ENCODE measurements at places on chromosomes 3 and 15.

- DNase-seq = peak; percentile 9
Measured at GRCh38 chr15:65258375-65259262, 28.1 kb downstream of the PARP16 start.

DNA sequence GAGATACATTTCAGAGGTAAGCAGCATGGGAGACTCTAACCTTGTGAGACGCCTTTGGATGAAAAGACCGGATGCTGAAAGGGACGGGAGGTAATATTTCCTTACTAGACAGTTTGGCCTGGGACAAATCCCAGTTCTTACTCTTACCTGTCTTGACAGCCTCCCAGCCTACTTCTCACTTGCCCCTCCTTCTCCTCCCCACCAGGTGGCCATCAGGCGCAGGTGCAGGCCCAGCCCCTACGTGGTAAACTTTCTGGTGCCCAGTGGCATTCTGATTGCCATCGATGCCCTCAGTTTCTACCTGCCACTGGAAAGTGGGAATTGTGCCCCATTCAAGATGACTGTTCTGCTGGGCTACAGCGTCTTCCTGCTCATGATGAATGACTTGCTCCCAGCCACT is 6.3 kb downstream of the HTR3D start:
- no peak for DNase-seq

GRCh38 chr3:38348903-38349302 is 2.3 kb downstream of the XYLB start:
- no peak for DNase-seq

GRCh38 chr3:157116017-157116416 is 43.9 kb downstream of the CCNL1 start:
- no peak for DNase-seq

DNA sequence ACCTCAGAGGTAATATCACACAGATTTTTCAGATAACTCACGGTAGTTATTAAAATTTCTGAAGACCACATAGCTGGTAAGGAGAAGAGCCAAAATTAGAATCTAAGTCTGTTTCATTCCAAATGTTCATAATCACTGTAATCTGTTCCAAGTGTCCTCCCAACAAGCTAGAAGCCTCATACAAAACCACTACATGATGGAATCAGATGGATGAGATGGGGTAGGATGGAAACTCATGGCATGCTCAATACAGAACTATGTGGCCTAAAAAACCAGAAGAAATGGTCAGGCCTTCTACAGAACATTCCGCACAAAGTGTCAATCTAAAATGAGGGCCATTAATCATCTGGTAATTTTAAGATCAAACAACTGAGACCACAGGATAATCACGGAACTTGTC is 91.8 kb downstream of the THBS1 start:
- DNase-seq = no peak

- DNase-seq = no peak
Measured at GRCh38 chr3:81910244-81910852, 148.9 kb upstream of the GBE1 start.

- no peak for DNase-seq
Measured at GRCh38 chr3:10930666-10931040, 61.9 kb upstream of the SLC6A1 start.

GRCh38 chr3:100893590-100893989 is 99.6 kb downstream of the ABI3BP start:
- DNase-seq = no peak

- peak; percentile 27 for DNase-seq
Measured at GRCh38 chr3:50473768-50474167, 29.7 kb downstream of the CACNA2D2 start.

DNA sequence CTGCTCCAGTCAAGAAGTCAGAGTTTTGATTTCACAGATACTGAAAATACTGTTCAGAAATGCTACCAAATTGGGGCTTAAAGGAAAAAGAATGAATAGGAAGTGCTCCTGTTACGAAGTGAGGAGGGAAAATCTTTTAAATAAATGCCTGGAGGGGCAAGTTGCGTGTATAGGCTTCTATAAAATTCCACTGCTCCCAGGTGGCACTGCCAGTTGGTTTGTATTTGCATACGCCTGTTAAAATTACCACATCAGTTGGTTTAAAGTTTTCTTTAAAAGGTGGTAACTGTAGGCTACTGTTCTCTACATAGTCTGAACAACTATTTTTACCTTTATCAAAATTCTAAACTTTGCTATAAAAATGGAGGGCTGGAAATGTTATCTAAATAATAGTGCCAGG is 123.5 kb downstream of the DLG1 start:
- no peak for DNase-seq

- DNase-seq = no peak
Measured at GRCh38 chr3:141485641-141486495, 959 bp upstream of the RASA2 start.

DNA sequence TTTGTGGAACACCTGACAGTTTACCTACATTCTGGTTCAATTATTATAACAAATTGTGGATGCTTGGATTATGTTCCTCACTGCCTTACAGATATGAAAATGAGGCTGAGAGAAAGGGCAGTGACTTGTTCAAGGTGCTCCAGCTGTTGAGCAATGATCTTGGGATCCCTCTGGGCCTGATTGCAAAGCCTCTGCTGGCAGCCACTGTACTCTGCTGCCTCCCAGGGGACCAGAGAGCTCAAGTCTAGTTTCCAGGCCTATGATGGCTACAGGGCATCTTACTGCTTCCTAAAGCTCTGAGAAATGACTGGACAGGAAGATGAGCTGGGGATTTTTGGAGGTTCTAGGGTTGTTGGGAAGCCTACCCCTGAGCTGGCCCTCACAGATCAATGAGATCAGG is 2.3 kb upstream of the SHC4 start:
- no peak for DNase-seq

GRCh38 chr15:74385733-74386132 is 18.3 kb upstream of the CYP11A1 start:
- no peak for DNase-seq

DNA sequence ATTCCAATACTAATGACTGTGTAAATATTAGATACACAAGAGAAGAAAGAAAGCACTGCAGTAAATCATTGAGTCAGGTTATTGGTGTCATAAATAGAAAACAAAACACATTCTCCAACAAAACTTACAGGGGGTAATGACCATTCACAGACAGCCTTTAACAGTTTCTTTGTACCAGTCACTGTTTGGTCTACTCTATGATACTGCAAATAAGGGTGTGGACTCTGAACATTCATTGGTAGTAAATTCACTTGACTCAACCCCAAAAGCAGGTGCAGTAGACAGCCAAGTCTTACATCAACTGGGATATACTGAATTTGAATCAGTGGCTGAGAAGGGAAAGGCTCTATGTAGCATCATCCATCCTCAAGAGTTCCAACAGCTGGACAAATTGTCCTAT is 463.5 kb downstream of the FOXP1 start:
- DNase-seq = no peak

DNA sequence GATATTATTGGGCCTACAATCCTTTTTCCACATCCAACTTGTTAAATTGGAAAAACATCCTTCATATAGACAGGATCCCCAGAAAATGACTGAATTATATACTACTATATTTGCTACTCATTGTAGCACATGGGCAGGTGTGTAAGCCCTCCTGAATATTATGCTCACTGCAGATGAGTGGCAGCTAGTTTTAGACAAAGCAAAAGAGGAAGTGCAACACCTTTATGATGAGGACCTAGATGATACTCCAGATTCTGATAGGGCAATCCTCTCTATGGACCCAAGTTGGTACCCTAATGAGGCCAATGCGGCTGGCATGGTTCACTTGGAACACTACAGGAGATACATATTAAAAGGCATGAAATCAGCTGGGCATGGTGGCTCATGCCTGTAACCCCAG is 119.1 kb upstream of the PLCL2 start:
- DNase-seq = no peak

- DNase-seq = no peak
Measured at GRCh38 chr3:178205740-178206139, 330.5 kb upstream of the KCNMB2 start.

DNA sequence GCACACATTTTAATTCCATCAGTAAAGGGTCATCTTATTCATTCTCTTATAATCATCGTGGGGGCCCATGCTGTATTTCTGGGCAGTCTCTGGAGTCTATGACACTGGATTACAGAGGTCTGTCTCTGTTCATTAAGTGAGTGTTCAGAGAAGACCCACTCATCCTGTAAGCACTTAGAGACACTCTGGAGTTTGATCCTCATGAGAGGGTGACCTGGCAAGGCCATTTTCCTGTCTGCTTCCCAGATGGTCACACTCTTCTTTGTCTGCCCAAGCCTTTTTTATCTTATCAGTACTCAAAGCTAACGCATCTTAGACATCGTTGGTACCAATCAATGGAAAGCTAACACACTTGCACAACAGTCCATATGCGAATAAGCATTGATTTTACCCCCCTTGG is 333.1 kb downstream of the RORA start:
- no peak for DNase-seq

DNA sequence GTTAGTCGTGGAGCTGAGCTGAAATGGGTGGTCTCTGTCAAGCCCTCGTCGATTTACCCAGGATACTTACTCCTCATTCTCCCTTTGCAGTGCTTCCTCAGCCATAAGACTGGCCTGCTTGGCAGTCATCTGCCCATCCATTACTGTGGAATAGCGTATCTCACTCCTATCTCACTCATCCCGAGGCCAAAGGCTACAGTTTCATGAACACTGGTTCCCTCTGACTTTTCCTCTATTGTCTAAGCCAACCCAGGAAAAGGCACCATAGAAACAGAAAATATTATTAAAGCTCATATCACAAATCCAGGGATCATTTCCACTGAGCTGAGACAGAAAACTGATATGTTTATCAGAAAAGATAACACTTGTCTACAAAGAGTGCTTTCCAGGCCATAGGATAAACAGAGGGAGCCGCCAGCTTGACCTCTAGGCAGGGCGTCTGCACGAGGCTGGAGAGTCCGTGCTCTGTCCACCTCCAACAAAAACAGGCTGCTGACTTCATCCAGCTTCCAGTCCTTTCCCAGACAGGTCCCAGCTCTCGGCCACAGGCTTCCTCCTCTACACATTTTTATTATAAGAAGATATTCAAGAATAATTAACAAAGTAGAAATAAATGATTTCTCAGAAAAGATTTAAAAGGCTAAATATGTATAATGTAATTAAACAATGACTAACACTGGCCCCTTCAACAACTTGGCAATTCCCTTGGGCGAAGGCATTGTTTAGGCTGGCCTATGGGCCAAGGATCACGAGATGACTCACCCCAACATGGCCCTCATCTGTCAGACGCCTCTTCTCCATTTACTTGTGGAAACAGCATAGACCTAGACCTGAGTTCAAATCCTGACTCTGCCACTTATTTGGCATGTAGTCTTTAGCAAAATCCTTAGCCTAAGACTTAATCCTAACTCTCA is 27.4 kb upstream of the BOC start:
- DNase-seq = no peak

DNA sequence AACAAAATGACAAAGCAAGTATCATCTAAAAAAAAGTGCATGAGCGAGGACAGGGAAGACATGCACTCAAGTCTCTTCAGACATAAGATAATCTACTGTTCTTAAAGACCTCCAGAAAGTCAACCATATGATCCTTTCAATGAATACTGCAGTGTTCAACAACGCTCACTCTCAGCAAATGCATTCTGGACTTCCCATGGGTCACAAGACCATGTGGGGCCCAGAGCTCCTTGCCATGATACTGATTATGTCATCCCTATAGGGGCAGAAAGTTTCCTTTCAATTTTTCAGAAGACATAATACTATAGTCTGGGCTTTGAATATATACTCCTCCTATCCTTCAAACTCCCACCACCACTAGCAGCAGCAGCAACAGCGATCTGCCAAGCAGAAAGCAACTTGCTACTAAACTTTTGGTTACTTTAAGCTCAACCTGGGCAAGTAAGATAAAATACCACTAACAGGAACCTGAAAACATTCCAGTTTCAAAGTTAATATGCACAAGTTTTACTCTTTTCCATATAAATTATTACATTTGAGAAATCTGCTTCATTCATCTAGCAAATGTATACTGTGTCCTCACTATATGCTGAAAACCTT is 143.5 kb downstream of the ADAM10 start:
- DNase-seq = no peak

GRCh38 chr15:65336493-65337435 is 32.3 kb downstream of the RNU5B-1 start:
- no peak for DNase-seq

- peak; percentile 84 for DNase-seq
Measured at GRCh38 chr3:141239511-141240281, 8.1 kb downstream of the PXYLP1 start.

- no peak for DNase-seq
Measured at GRCh38 chr3:187987924-187988323, 166.0 kb upstream of the LPP start.

- DNase-seq = no peak
Measured at GRCh38 chr3:128548426-128549282, 55.7 kb upstream of the GATA2 start.

DNA sequence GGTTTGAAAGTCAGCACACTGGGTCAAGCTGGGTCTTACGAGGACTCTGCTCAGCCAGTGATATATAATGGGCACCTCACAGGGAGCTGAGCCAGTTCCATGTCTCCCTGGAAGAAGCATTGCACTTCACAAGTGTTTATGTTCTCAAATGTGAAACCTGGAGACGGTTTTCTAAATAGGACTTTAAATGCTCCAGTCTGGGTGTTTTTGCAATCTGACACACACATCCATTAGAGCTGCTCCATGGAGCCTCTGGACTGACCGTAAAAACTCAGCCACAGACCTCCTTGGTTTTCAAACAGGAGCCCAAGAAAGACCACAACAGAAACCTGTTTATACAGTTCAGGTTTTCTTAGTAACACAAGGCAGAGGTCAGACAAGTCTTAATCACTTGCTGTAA is 201.3 kb upstream of the LRIG1 start:
- DNase-seq = no peak

GRCh38 chr3:44764248-44764647 is 2.7 kb downstream of the KIF15 start:
- no peak for DNase-seq

DNA sequence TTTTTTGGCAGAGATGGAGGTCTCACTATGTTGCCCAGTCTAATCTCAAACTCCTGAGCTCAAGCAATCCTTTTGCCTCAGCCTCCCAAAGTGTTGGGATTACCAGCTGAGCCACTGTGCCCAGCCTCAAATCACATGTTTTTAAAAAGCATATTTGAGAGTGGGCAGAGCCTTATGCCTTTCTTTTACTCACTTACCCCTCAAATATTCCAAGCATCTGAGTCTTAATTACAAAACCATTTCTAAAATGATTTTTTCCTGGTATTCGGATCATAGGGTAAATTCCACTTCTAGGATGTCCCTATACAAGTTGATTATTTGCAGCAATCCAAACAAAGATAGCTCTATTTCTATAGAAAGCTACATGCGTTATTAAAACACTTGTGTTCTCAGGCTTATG is 106.1 kb downstream of the RFTN1 start:
- no peak for DNase-seq

GRCh38 chr15:90539789-90540188 is 10.1 kb downstream of the CRTC3 start:
- DNase-seq = no peak
